Activated CD4-positive, alpha-beta memory T cell treated with anti-CD3 and anti-CD28 coated beads, Interleukin-2, amount 10 ng/mL, durations not matched to agents 7 days and 5 days (primary cell): ENCODE measurements at places on chromosomes 4 and X.

DNA sequence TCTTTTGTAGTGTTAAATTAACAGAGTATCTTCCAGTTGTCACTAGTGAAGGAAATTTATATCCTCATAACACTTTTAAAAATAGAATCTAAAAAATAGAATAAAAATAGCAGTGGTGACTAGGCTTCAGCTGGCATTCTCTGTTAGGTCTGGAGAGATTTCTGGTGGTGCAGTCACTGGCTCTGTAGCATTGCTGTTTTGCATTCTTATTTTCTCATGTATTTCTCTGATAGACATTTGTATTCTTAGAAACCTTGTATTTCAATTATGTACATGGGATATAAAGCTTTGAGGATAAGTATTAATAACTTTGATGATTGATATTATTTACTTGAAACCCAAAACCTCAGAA lies 87.6 kb downstream of the TMEM131L start:
- no peak for DNase-seq

DNA sequence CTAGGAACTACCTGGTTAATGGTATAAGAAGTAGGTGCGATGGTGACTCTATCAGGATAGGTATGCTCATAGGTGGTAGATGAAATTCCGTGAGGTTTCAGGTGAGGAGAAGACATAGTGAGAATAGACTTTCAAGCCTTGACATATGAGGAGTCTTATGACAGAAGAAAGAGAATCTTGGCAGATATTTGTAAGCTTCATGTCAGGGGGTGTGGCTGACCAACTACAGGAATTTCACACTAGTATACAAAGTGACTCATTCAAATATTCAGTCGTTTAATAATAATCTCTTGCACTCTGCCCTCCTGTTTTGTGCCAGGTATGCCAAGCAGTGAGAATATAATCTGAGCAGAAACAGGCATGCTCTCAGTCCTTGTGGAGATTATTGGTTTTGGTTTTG lies 22.8 kb downstream of the PACRGL start:
- DNase-seq, result no peak

DNA sequence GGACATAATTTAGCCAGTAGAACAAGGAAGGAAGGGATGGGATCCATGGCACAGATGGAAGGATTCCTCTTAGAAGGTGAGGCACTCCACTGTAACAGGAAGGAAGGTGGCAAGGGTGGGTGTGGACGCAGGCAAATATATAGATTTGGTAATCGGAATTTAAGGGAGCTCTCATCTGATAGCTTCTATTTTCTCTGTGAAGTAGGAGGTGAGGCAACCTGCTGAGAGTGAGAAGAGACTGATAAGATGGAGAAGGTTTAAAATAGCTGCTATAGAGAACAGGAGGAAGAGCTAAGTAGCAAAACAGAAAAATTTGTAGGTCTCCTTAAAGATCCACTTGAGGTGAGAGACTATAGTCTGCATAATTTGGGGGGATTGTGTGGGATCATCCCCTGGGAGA lies 61.8 kb upstream of the BRS3 start:
- DNase-seq, result no peak

DNA sequence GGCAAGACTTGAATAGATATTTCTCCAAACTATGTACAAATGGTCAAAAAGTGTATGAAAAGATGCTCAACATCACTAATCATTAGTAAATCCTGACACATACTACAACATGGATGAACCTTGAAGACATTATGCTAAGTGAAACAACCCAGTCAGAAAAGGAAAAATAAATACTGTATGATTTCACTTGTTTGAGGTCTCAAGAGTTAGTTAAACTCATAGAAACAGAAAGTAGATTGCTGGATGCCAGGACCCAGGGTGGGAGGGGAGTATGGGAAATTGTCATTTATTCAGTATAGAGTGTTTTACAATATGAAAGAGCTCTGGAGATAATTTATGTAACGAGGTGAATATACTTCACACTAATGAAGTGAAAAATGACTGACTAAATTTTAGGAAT lies 32.4 kb downstream of the PRMT9 start:
- no peak for DNase-seq
